ENCODE measurements at places on chromosomes 3 and 15. TPM values are rescaled to one million over a fixed set of nuclear protein-coding genes. Genes with fewer than 3 reads are reported as not detected.

SORD gene
- 13.0 TPM for polyA plus RNA-seq

GABRR3 gene
- polyA plus RNA-seq: not detected

DNASE1L3 gene
- polyA plus RNA-seq: not detected

GRCh38 chr3:40923143-40923542, 276.2 kb upstream of the CTNNB1 start:
- DNase-seq: no peak

- DNase-seq: no peak
These were observed 191.6 kb upstream of the WNT5A start for GRCh38 chr3:55678546-55679216.

DNA sequence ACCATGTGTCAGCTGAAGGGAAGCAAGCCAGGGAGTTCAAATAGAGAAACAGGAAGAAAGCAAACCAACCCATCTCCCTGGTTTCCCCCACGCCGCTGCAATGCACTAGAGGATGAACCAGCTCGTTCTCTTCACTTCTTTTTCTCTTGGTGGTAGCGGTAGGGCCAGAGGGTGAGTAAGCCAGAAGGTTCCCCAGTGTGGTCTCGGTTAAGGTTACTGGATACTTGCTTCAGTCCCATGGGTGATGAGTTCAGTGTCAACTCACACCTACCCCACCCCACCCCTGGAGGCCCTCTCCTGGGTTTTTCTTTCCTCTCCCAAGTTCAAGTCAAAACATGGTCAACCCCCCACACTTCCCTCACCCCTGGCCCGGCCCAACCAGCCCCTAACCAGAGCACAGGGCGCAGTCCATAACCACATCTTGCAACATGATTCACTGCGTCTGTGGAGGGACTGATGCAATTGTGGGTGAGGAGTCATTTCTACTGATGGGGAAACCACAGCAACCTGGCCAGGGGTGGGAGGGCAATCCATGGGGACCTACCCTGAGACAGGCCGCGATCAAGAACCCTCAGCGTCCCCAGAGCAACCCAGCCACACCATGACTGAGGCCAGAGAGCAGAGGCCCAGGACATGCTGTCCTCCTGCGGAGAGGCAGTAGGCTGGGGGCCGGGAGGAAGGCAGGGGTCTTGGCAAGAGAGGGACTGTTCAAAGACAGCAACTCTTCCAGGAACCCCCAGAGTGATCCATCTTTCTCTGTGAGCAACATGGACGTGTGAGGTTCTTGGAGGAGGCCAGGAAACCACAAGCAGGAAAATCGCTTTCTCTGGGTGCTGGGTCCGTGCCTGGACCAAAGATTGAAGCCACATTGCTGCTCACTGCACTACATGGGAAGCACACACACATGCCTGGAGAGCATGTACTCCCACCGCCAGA, 276.6 kb downstream of the UACA start:
- peak; percentile 99 for DNase-seq

DNA sequence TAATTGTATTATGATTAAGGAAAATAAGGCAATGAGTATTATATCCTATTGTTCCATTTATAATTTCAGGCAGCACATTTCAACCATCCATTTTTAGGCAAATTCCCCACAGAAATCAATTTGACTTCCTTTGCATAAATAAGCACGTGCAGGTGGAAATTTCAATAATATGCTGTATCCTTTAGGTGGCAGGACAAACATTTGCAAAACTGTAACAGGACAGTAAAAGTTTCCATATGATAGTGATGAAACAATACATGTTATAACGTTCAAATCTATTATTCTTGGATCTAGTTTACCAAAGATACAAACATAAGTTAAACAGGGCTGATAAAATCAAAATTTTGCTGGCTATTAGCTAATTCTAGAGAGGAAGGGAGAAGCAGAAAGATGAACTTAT, 8.5 kb downstream of the UACA start:
- DNase-seq: no peak

DNA sequence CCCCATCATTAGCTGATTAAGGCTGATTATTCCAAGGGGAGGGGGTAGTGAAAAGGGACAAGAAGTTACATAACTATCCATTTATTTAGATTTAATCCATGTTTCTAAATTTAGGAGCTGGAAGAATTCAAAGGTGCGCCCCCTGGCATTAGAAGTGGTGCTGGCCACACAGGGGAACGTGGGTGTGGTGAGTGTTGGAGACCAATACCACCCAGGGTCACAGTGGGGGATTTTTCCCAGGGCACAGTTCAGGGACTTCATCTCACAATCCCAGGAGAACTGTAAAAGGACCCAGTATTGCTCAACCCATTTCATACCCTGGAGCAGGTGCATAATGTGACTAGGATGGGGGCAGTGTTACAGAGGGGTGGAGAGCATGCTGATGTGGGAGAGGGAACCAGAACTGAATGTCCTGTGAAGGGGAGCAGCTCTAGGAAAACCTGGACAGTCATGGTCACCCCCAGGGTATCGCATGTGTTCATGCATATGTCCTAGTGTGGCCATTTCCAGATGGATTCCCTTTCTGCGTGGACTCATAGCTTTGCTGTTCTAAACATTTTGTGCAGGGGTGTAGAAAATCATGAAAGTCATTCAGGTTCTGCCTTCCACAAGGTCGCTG, 110.3 kb downstream of the LSM3 start:
- no peak for DNase-seq

GRCh38 chr3:34263101-34263621, 464.7 kb downstream of the PDCD6IP start:
- DNase-seq: no peak
